ENCODE measurements at places on chromosomes 6 and 20.

GRCh38 chr6:119672725-119673124 lies 323.2 kb upstream of the MAN1A1 start:
- DNase-seq = no peak

DNA sequence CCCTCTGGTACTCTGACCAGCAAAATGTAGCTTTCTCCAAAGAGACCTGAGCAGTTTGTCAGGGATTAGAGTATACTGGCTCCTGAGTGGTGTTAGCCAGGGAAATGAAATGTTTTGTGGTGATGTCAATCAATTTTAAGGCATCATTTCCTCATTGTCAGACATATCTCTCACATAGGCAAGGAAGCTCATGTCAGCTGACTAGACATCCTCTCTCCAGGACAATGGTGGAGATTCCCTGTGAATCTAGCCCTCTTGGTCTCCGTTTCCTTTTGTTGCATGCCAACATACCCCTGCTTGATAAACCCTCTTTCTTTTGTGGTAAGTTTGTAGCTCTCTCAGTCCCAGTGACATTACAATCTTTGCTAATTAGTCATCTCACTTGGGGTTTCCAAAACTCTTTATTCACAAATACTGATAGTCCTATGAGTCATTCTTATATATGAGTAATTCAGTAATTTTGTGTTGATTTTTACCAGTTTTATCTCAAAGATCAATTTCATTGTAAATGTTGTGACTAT lies 135.6 kb upstream of the PTPRK start:
- no peak for DNase-seq

DNA sequence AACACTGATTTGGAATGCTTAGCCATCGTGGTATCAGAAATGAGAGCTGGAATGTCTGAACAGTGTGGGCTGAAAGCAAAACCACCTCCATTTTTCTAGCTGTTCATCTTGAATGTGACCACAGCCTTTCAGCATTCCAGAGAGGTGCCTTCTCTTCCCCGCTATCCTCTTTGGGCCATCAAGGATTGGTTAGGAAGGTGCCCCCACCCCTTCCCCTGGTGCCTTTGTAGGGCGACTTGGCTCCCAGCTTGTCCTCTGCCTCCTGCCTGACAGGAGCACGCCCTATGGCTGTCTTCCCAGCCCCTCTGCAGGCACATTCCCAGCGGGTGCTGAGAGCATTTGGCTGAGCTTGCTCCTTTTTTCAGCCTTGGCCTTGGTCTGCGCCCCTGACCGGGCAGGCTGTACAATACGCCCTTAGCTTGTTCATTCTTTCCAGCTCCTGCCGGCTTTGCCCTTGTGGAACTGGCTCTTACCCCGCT lies 97.5 kb downstream of the ARMC2 start:
- DNase-seq = no peak

DNA sequence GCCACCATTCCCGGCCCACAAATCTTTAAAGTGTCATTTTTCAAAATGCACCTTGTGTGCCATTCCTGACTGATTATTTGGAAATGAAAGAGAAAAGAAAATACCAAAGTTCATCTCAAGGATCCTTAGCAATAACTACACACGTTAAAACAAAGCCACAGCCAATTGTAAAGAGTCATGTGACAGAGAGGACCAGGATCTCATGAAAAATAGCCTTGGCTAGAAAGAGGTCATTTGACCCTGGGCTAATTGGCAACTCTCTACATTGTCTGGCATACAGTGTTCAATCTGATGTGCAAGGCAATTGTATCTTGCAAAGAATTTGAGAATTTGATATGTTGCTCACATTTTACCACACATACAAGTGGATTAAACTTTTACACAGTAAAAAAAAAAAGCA lies 31.6 kb upstream of the HLA-G start:
- DNase-seq = no peak

DNA sequence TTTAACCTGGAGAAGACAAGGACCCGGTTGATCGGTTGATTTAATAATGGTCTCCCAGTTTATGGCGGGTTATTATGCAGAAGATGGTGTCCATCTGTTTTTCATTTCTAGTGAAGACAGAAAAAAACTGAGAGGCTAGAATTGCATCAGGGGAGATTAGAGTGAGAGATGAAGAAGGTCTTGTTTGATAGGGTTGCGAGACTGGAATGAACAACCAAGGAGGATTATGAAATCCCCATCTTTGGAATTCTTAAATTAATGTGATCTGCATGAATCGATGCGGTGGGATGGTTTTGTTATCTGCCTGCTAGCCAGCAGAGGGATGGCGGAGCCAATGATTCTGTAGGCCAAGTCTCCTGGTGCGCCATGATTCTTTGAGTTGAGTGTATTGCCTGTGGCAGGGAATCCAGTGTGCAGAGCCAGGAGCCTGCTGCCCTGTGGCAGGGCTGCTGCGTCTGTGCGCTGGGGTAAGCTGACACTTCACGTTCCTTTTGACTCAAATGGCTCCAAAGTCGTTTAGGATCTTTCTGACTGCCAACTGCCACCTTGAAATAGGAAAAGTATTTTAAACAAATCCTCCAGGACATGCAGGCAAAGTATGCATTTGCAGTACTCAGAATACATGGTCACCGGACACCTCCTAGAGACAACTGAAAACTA lies 200.1 kb downstream of the CLIC5 start:
- DNase-seq = no peak

- no peak for DNase-seq
These were observed 6.0 kb upstream of the LKAAEAR1 start for GRCh38 chr20:64090165-64090564.

DNA sequence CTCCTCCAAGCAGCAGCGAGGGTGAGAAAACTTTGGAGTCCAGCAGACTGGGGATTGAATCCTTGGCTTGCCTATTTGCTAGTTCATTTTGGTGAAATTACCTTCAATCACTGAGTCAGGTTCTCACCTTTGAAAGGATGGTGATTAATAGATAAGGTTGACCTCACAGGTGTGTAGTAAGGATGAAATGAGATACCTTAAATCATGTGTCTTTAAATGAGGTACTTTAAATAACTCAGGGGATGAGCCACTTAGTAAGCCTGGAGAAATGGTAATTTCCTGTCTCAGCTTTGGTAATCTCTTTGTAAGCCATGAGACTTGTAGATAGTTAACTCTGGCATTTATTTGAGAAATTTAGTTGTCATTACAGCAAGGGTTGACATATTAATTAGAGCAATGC lies 70.2 kb downstream of the TULP4 start:
- DNase-seq = no peak

DNA sequence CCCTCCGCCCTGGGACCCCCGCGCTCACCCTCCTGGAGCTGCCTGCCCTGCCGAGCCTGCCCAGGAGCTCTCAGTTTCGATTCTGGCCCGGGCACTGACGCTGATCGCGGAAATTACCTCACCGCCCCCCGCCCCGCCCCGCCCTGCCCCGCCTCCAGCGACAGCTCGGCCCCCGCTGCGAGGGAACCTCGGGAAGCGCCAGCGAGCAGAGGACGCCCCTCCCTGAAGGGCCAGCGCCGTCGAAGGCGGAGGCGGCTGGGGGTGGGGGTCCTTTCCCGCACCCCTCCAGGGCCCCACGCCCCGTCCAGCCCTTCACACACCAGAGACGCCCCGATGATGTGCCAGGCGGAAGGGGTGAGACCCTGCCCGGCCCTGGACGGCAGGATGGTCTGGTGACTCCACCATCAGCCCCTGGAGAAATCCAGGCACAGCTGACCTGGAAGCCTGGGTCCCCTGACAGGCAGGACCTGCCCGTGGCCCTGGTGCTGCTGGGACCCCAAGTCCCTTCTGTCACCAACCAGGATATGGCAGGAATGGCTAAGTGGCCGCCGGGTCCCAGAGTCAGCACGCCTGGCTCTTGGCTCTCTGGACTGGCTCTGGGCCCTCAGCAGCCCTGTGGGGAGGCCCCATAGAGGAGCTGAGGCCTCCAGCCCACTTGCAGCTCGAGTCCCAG lies at the start of gene HELZ2:
Gene HELZ2 (minus strand): TSS at position 84 of the 673 bp plus-strand sequence. CDS start 1,854 bp downstream, outside the sequence.
- DNase-seq = no peak
